ENCODE measurements at places on chromosomes 5 and 9.

DNA sequence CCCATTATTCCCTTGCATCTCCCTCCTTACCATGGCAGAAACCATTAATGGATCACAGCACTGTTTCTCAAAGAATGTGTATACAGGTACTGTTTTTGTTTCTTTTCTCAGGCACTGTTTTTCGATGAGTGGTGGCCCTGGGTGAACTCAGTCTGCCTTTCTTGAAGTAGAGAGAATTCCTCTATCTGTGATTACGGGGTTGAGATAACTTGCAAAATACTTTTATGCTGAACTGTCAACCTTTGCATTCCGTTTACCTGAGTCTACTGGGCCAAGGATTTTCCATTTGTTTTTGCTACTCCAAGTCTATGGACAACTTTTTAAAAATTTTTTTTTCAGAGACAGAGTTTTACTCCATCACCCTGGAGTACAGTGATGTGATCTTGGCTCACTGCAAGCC is 82.7 kb upstream of the CLINT1 start:
- no peak for DNase-seq

GRCh38 chr9:123175854-123176629 is 92.3 kb downstream of the STRBP start:
- DNase-seq, result no peak

GRCh38 chr5:139137697-139138096 is 60.5 kb downstream of the SIL1 start:
- DNase-seq, result no peak

DNA sequence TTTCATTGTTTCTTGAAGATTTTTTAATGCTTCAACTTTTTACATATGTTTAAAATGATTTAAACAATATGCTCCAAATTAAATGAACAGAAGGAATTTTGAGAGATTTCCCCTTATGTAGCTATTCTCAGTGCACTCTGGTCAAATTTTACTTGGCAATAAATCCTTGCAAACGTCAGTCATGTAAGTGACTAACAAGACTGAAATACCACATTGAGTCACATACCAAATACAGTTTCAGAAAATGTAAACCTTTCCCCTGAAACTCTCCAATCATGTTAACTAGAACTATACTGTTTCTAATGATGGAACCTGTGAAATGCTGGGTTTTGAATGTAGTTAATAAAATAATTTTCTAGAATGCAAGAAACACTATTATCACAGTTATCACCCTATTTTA is 29.6 kb downstream of the SAR1B start:
- no peak for DNase-seq

DNA sequence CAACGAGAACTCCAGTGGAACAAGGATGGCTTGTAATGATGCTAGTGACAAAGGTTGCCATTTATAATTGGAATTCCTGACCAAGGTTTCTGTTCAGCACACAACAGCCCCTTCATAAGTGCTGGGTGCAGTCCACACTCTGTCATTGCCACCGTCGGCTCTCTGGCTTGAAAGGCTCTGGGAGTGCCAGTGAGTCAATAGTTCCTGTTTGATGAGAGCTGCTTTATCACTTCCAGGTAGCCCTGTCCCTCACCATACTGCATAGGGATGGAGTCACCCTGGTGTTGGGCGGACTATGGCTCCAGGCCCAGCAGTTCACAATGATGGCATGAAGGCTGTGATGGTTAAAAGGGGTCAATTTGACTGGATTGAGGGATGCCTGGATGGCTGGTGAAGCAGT is 34.6 kb upstream of the SEMA4D start:
- no peak for DNase-seq

- DNase-seq, result no peak
These were observed 18.3 kb downstream of the UGCG start for GRCh38 chr9:111914749-111915424.

DNA sequence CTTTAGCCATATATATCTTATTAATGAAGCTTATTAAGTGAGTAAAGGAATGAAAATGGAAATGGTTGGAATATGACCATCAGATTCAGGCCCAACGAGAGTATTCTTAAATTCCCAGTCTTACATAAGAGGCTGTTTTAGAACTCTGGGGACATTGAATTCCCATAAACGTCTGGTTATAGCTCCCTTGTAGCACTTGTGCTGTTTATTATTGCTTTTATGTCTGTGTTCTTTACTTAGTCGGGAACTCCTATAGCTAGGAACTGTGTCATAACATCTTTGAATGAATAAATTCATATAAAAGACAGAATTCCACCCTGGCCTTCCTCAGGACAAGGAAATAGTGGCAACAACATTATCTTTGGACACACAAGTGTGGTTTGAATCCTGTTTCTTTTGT is 58.4 kb downstream of the SH3GL2 start:
- DNase-seq, result no peak

GRCh38 chr9:126217797-126218196 is 108.8 kb upstream of the MVB12B start:
- DNase-seq, result no peak

DNA sequence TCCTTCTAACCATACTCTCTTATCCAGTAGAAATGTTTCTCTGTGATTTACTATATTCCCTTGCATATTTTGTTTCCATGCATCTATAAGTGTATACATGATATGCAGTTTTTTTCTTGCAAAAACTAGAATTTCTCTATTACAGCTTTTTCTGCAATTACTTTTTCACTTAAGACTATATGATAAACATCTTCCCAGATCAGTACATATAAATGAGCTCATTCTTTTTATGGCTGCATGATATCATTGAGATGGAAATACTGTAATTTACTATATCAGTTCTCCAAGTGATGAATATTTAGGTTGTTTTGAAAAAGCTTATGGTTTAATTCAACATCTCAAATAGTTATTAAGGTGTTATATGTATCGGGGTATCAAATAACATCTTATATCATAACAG is 18.1 kb upstream of the ZNF608 start:
- DNase-seq, result no peak

DNA sequence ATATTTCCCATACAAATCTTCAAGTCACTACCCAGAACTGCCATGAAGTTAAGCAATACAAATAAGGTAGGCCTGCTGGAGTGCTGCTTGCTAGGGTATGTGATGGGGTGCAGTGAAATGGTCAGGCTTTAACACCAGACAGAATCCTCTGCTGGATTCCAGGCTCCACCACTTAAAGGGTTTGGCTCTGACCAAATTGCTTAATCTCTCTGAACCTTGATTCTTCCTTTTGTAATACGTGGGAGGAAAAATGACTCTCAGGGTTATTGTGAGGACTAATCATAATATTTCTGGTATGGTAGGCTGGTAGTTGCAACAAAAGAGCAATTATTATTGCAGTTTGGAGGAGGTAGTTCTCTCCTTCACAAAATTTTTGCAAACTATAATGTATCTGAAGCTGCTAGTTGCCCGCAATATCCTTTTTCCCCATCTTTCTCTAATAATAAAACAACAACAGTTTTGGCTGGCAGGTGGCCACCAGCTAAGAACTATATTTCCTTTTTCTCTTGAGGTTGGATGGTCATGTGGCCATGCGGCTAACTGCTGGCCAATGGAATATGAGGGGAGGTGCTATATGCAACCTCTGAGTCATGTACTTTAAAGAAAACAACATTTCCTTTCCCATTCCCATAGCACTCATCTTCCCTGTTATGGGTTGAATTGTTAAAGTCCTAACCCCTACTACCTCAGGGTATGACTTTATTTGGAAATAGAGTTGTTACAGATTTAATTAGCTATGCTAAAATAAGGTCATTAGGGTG is 44.1 kb downstream of the CCL28 start:
- no peak for DNase-seq

DNA sequence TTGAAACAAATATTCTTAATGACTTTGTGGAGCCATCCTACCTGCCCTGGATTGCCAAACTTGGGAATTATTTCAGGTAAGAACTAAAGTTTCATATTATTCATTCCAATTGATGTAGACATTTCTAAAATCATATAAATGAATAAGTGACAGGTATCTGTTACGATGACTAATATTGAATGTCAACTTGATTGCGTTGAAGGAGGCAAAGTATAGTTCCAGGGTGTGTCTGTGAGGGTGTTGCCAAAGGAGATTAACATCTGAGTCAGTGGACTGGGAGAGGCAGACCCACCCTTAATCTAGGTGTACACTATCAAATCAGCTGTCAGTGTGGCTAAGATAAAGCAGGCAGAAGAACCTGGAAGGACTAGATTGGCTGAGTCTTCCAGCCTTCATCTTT is 1688.4 kb upstream of the CDH9 start:
- DNase-seq, result no peak

GRCh38 chr5:68229416-68229815 is 13.9 kb downstream of the PIK3R1 start:
- no peak for DNase-seq
